ENCODE measurements at places on chromosomes 13 and 19. TPM values are rescaled to one million over a fixed set of nuclear protein-coding genes. Genes with fewer than 3 reads are reported as not detected.

PSG11 gene
- not detected for total RNA-seq

PCP2 gene
- total RNA-seq, result not detected

RAVER1 gene
- 7.9 TPM for total RNA-seq

- no peaks in the 10 kb centered on the region for H3K27me3 ChIP-seq
- no peaks in the 10 kb centered on the region for H3K36me3 ChIP-seq
- DNase-seq, result no peak
- no peak overlapping the region for H3K27ac ChIP-seq
These were observed 19.8 kb downstream of the DNM2 start for GRCh38 chr19:10737722-10738121.

GRCh38 chr13:44715287-44716230, 139.4 kb upstream of the TSC22D1 start:
- H3K27ac ChIP-seq, result peak overlapping the region; percentile 54
- no peaks in the 10 kb centered on the region for H3K27me3 ChIP-seq
- no peak overlapping the region for H3K4me3 ChIP-seq
- H3K36me3 ChIP-seq, result no peaks in the 10 kb centered on the region

GRCh38 chr19:23345838-23346237, 49.4 kb downstream of the ZNF91 start:
- H3K27me3 ChIP-seq, result no peaks in the 10 kb centered on the region
- no peak overlapping the region for H3K27ac ChIP-seq
- H3K4me3 ChIP-seq, result no peak overlapping the region
- H3K4me1 ChIP-seq, result no peaks in the 10 kb centered on the region
- DNase-seq, result no peak

GRCh38 chr13:111486801-111487200, 166.4 kb downstream of the TEX29 start:
- no peak for DNase-seq
- H3K4me1 ChIP-seq, result no peaks in the 10 kb centered on the region
- no peaks in the 10 kb centered on the region for H3K36me3 ChIP-seq
- H3K27me3 ChIP-seq, result no peaks in the 10 kb centered on the region
- H3K27ac ChIP-seq, result no peak overlapping the region
- H3K4me3 ChIP-seq, result no peak overlapping the region

DNA sequence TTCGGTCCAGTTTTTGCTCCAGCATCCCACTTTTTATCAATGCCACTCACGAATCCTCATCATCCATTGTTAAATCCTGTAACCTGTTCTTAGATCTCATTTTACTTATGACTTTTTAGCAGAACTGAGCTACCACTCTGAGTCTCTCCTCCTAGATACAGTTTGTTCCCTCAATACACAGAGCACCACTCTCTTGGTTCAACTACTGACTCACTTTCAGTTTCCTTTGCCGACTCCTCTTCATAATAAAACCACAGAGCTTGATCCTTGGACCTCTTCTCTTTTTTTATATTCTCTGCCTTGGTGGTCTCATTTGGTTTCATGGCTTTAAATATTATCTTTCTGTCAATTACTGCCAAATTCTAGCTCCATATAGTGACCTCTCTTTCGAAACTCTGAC, 150.3 kb downstream of the SLITRK5 start:
- H3K27ac ChIP-seq, result no peak overlapping the region
- H3K36me3 ChIP-seq, result no peaks in the 10 kb centered on the region
- no peak overlapping the region for H3K4me3 ChIP-seq
- DNase-seq, result no peak
- no peaks in the 10 kb centered on the region for H3K4me1 ChIP-seq
